Osteocyte (in vitro differentiated cells): ENCODE measurements at places on chromosomes 2 and 18.

DNA sequence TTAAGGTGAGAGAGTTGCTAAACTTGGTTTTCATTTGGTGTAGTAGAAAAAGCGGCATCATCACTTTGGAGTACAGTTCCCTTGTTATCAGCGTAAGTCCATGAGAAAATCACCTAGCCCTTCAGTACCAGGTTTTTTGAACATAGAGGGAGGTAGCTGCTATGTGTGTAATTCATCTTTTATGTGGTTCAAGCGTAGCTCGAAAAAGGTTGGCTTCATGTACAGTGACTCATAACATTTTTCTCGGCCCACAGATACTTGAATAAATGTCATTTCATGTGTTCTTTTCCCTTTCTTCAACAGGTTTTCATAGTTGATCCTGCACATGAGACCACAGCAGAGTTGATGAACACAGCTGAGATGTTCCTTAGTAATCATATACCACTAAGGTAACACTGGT, 43.6 kb downstream of the UGGT1 start:
- DNase-seq, result no peak

GRCh38 chr2:66236816-66237802, 197.8 kb upstream of the MEIS1 start:
- no peak for DNase-seq

- DNase-seq, result no peak
Measured at GRCh38 chr2:160380611-160381010, 113.0 kb downstream of the RBMS1 start.

DNA sequence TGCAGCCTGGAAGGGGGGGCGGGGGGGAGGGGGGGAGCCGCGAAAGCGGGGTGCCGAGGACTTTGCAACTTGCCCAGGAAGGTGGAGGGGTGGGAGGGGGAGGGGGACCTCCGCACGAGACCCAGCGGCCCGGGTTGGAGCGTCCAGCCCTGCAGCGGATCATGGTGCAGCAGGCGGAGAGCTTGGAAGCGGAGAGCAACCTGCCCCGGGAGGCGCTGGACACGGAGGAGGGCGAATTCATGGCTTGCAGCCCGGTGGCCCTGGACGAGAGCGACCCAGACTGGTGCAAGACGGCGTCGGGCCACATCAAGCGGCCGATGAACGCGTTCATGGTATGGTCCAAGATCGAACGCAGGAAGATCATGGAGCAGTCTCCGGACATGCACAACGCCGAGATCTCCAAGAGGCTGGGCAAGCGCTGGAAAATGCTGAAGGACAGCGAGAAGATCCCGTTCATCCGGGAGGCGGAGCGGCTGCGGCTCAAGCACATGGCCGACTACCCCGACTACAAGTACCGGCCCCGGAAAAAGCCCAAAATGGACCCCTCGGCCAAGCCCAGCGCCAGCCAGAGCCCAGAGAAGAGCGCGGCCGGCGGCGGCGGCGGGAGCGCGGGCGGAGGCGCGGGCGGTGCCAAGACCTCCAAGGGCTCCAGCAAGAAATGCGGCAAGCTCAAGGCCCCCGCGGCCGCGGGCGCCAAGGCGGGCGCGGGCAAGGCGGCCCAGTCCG, 540 bp downstream of the SOX11 start:
- no peak for DNase-seq

- no peak for DNase-seq
Measured at GRCh38 chr2:96522304-96523203, 14.0 kb upstream of the ARID5A start.

DNA sequence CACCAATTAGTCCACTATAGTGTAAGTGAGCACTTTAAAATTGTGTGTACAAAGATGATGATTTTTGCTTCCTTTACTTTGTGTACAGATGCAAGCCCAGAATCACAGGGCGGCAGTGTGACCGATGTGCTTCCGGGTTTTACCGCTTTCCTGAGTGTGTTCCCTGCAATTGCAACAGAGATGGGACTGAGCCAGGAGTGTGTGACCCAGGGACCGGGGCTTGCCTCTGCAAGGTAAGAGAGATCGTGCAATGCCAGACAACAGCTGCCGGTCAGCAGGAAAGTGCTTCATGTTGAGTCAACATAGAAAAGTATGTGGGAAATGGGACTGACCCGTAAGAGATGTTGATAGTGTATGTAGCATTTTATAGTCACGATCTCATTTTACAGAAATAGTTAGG, 156.8 kb upstream of the TTC39C start:
- no peak for DNase-seq

GRCh38 chr2:7333189-7333765, 416.1 kb downstream of the RNF144A start:
- DNase-seq, result no peak
